ENCODE measurements at places on chromosomes 11 and 22.
A peak's percentile ranks its signal among the peaks of the same experiment; 100 is the strongest.

DNA sequence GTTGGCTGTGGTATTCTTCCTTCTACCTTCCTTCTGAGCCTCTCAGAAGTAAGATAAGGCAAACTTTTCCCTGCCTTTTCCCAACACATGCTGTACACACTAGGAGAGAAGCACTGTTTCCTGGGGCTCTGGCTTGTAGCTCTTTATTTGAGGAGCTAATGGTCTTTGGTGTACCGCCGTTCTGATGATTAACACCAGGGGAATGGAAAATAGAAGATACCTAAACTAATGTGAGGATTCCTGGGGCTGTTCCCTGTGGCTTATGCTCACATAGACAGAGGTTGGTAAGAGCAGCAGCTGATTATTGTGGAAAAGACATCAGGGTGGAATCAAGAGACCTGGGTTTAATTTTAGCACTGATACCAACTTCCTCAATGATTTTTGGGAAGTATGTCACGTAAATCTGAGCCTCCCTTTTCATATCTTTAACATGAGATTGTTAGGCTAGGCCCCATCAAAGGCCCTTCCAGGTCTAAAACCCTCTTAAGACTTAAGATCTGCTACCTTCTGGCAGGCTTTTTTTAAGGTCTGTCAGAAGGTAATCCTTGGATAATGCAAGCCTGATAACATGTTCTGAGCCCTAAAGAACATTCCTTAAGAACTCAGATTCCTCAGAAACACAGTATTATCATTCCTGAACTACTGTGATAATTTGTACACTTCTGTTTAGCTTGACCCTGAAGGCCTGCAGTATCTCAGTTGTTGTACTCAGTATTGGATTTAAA, 24.8 kb upstream of the RCE1 start:
- no peak overlapping the region for H3K27ac ChIP-seq
- DNase-seq, result no peak
- no peaks in the 10 kb centered on the region for H3K27me3 ChIP-seq
- H3K4me1 ChIP-seq, result no peaks in the 10 kb centered on the region
- no peak overlapping the region for H3K4me3 ChIP-seq

GRCh38 chr11:126636911-126637794, 281.7 kb downstream of the ST3GAL4 start:
- no peak for DNase-seq
- H3K36me3 ChIP-seq, result no peaks in the 10 kb centered on the region
- H3K4me1 ChIP-seq, result peaks cover 7% of the 10 kb centered on the region

GRCh38 chr11:63144121-63144520, at the start of gene SLC22A24:
TSS of gene SLC22A24 (minus strand) at chr11:63144221. CDS start at chr11:63143779, 442 bp downstream.
- no peaks in the 10 kb centered on the region for H3K27me3 ChIP-seq
- no peaks in the 10 kb centered on the region for H3K4me1 ChIP-seq
- DNase-seq, result no peak
- no peak within 1 kb of the TSS for H3K4me3 ChIP-seq

- no peak overlapping the region for H3K27ac ChIP-seq
- H3K27me3 ChIP-seq, result no peaks in the 10 kb centered on the region
- no peak for DNase-seq
- no peak overlapping the region for H3K4me3 ChIP-seq
- H3K36me3 ChIP-seq, result peaks cover 5% of the 10 kb centered on the region
These were observed 20.7 kb upstream of the BID start for GRCh38 chr22:17794726-17795542.

DNA sequence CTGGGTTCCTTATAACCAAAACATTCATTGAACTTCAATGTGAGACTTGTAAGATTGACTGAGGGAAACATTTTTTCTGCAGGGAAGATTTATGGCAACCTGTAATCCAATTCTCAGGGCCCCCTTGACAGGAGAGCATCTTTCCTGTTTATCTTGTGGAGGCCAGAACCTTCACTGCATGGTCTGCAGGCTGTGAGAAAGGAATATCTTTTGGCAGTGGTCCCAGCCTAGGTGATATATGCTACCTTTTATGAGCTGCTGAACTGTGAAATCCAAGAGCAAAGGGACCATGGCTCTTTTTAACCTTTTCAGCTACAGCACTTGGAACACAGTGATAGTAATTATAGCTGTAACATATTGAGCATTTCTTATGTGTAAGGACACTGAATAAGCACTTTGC, 590.2 kb upstream of the B3GAT1 start:
- no peak for DNase-seq
- H3K36me3 ChIP-seq, result no peaks in the 10 kb centered on the region
- H3K4me3 ChIP-seq, result no peak overlapping the region
- no peaks in the 10 kb centered on the region for H3K4me1 ChIP-seq

DNA sequence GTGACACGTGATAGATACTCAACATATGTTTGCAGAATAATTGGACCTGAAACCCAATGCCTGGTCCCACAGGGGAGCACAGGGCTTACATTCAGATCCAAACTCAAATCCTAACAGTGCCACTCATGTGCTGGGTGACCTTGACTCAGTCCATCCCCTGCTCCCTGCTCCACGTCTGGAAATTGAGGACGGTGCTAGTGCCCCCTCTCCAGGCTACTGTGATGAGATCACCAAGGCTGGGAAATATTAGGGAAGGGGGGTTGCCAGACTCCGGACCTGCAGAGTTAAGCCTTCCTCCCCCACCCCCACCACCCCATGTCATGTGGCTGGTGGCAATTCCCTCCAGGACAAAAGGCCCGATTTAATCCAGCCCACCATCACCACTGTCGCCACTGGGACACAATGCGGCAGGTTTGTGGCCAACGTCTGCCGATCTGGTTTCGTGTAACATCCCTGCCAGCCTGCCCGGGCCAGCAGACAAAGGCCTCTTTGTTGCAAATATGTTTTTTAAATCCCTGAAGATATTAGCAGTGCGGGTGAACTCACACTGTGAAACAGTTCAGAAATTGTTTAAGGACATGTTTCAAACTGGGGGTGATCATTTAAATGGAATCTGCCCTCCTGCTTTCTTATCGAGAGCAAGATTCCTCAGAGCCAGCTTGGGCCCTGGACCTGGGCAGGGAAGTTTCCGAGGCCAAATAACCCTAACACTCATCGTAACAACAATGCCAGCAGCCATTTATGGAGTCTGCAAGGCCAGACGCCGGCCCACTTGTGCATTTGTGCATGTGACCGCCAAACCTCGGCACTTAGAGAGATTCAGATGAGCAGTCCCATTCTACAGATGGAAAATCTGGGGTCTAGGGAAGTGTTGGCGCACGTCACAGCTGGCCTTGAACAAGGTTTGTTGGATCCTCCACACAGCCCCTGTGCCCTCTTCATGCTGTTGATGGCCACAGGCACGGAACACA, 19.6 kb upstream of the MN1 start:
- no peaks in the 10 kb centered on the region for H3K36me3 ChIP-seq
- H3K27me3 ChIP-seq, result no peaks in the 10 kb centered on the region
- DNase-seq, result peak; percentile 52
- no peak overlapping the region for H3K4me3 ChIP-seq
- peaks cover 15% of the 10 kb centered on the region for H3K4me1 ChIP-seq
- no peak overlapping the region for H3K27ac ChIP-seq

DNA sequence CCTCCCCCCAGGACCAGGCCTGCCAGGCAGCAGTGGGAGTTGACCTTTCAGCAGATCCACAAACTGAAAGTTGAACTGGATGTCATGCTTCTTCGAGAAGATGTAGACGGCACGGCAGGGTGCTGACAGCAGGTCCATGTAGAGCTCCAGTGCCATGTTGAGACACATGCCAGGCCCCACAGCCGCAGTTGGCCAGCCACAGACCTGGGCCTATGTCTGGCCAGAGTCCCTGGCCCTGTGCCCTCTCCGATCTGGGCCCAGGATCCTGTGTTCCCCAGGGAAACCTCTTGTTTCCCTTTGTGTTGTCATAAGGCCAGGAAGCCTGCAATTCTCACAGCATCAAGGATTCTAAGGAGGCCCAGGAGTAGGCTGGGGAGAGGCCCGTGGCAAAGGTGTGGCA, at the start of gene GSTT4:
TSS of gene GSTT4 (minus strand) at position 253 of the 400 bp plus-strand sequence. CDS start at position 156, 97 bp downstream.
- H3K27me3 ChIP-seq, result no peaks in the 10 kb centered on the region
- H3K4me1 ChIP-seq, result peaks cover 83% of the 10 kb centered on the region
- no peak within 1 kb of the TSS for H3K27ac ChIP-seq
- no peaks in the 10 kb centered on the region for H3K36me3 ChIP-seq

DNA sequence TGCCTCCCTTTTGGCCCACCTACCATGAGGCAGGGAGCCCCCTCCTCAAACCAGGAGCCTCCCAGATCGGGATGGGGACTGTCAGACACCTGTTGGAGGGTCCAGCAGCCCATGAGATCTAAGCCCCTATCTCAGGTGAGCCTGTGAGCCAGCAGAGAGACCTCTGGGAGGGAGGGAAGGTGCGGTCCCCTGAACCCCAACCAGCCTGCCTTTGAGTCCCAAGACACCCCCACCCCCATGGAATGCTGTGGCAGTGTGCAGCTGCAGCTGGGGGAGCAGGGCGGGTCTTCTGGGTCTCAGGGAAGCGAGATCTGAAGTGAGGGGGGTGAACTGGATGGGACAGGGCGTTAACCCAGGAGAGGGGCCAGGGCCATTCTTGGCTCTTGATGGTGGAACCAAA, 1.4 kb upstream of the CDKN1C start:
- peaks cover 3% of the 10 kb centered on the region for H3K27me3 ChIP-seq
- no peak for DNase-seq
- no peak overlapping the region for H3K27ac ChIP-seq
- no peaks in the 10 kb centered on the region for H3K36me3 ChIP-seq
- no peak overlapping the region for H3K4me3 ChIP-seq

DNA sequence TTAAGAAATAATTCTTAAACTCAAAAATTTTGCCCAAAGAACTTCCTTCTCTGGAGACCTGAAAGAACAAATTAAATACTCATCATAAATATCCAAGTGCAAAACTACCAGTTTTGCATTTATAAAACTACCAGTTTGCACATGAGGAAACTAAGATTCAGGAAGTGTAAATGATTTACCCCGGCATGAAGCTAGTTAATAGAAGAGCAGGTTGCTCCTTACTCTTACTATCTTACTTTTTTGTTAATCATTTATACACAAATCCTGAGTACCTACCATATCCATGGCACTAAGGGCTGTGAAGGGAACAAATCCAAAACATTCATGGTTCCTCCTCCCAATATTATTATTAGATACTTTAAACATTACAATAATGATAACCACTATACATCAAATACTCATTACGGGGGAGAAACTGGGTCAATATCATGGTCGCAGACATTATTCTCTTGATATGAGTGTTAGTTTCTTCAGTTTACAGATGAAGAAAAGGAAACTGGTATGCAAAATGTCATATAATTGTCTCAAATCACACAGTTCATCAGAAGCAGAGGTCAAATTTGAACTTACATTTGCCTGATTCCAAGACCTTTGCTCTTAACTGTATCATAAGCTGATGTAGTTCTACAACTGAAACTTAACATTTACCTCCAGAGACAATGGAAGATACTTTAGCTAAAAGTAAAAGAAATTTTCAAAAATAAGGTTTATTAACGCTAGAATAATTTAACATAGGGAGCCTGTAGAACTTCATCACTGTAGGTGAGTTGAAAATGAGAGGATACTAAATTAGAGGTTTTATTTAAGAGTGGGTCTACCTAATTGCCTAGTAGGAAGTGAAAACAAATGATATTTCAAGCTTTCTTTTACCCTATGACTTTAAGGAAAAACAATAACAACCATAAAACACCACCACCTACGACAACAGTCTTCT, 74.5 kb downstream of the FAM76B start:
- H3K4me1 ChIP-seq, result no peaks in the 10 kb centered on the region
- DNase-seq, result no peak
- H3K4me3 ChIP-seq, result no peak overlapping the region
- H3K27me3 ChIP-seq, result no peaks in the 10 kb centered on the region

GRCh38 chr11:86145439-86146156, 76.7 kb upstream of the PICALM start:
- DNase-seq, result peak; percentile 37
- H3K27me3 ChIP-seq, result no peaks in the 10 kb centered on the region
- no peaks in the 10 kb centered on the region for H3K36me3 ChIP-seq
- H3K4me1 ChIP-seq, result peaks cover 37% of the 10 kb centered on the region

DNA sequence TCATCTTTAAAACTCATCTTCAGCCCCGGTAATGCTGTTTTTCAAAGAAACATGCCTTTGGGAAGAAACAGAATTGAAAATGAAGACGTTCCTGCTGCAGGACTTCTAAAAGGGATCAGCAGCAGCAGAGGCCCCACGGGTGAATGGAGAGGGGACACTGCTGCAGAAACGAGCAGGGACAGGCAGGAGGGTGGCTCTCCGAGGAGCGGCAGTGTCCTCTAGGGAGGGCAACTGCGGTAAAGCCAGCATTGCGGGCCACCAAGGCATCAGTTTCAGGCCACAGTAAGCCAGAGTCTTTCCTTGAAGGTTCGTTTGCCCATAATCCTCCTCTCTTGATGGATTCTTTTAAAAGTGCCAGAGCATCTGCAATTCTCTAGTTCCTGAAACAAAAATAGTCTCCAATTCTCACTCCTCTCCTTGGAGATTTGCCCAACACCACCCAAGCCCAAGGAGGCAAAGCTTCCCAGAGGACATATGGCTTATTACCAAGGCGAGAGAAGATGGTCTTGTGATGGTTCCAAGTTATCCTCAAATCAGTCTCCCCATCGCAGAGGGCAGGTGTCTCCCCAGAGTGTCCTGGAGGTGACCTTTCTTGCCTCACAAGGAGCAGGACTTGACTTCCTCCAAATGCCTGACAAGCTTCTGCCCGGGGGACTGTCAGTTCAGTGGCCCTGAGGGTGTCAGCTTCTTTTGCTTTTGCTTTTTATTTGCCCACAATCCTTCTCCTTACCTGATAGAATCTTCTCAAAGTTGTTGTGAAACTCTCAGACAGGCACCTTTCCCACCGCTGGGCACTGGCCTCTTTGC, 341.1 kb upstream of the B3GAT1 start:
- H3K27ac ChIP-seq, result no peak overlapping the region
- peaks cover 1% of the 10 kb centered on the region for H3K27me3 ChIP-seq
- no peak overlapping the region for H3K4me3 ChIP-seq
- H3K36me3 ChIP-seq, result no peaks in the 10 kb centered on the region
- no peak for DNase-seq

DNA sequence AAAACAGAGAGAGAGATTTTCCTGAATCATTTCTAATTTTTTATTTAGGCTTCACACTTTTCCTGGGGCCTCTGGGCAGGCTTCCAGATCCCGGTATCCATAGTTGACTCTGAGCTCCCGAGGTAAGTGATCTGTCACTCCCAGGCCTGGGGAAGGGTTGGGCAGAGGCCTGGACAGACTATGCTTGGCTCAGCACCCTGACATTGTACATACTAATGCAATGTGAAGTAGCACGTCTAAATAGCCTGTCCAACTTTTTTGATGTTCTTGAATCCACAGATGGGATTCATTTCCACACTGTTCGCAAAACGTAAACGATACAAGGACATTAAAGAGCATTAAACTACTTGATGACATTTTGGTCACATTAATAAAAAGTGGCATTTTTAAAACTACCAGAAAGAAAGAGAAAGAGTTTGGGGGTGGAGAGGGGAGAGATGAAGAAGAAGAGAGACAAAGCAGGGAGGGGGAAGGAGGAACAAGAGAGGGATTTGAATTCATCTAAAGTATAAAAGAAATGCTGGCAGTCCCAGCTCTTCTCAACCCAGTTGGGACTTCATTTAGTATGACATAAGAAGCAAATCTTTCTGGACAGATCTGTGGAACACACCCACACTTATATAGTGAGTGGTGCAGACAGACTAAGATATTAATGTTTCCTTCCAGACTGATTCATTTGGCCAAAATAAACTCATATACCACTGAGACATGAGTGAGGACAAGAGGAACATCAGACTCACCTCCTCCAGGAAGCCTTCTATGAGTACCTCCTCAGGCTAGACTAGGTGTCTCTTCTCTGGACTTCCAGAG, 514.2 kb downstream of the SOX6 start:
- peaks cover 13% of the 10 kb centered on the region for H3K4me1 ChIP-seq
- no peaks in the 10 kb centered on the region for H3K36me3 ChIP-seq
- H3K4me3 ChIP-seq, result no peak overlapping the region
- no peak overlapping the region for H3K27ac ChIP-seq
- 0 out of 3 replicates have a peak, but pooled peaks cover 3% of the 10 kb centered on the region for H3K27me3 ChIP-seq
- no peak for DNase-seq
